ENCODE measurements at places on chromosomes 4 and X.

DNA sequence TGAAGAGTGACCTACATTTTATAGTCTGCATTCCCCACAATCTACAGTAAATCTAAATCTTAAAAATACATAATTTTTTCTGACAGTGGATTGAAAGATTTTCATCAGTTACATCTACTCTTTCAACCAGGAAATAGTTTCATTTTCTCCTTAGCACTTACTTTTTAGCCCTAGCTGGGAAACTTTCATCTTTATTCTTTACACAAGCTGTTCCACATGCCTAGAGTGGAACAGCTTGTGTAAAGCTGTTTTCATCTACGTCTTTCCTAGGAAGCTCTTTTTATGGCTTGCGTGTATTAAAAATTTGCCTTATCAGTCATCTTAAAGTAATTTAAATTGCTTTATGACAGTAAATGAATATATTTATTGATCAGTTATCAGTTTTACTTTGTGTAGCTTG lies 40.5 kb downstream of the RBPJ start:
- DNase-seq = no peak

GRCh38 chrX:153879741-153880439 lies 6.1 kb downstream of the L1CAM start:
- no peak for DNase-seq

DNA sequence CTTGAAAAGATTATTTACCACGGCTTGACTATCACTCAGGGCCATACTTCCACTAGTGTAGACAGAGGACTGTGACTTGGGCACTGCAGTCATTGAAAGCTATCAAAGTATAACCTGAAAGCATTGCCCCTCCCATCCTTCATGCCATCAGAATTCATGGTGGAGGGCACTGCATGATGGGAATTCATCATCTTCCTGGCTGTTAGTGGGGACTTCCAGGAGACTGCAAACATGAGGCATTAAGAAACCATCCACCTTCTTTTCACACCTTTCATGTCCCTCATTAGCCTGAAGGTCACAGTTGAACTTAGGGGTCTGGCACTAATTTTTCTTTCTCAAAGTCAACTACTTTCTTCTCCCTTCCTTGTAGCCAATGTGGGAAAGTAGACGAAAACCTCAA lies 25.8 kb downstream of the VSIG4 start:
- no peak for DNase-seq

GRCh38 chr4:27861381-27861787 lies 1000.7 kb downstream of the STIM2 start:
- DNase-seq = no peak

DNA sequence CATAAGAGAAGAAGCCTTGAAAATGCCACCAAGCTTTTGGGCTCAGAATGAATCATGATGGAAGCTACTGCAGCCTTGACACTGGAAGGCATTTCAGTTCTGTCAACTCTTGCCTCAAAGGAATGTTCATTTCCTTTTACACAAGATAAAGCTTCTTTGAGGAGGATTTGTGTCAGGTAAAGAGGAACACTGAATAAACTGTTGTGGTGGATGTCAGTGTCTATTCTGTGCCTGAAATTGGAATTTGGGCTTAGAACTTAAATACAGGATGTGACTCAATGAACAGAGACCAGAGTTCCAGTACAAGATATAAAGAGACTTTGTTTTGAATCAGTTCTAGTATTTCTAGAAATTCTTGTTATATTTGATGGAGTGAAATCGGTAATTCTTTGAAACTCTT lies 313.2 kb downstream of the PACRGL start:
- DNase-seq = no peak

DNA sequence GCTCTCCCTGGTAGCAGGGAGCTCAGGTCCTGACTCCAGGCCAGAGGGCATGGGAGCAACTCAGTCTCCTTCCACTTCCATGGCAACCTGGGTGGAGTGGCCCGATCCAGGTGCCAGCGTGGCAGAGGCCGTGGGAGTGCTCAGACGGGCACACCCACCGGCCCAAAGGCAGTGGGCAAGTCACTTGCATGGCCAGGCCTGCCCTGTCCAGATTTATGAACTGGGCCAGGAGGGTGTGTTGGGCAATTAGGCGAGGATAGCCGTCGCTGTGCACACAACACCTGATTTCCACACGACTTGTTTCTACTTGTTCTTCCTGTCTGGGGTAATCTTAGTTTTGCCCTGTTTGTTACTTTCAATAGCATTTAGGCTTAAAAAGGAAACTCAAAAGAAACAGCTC lies 55.5 kb upstream of the NYX start:
- no peak for DNase-seq

- no peak for DNase-seq
Observed at GRCh38 chrX:133630362-133630761, 215.1 kb upstream of the GPC4 start.

- DNase-seq = no peak
Observed at GRCh38 chr4:184100297-184100885, 117.3 kb downstream of the ENPP6 start.

- DNase-seq = no peak
Observed at GRCh38 chr4:3413675-3414420, 27.9 kb upstream of the HGFAC start.

DNA sequence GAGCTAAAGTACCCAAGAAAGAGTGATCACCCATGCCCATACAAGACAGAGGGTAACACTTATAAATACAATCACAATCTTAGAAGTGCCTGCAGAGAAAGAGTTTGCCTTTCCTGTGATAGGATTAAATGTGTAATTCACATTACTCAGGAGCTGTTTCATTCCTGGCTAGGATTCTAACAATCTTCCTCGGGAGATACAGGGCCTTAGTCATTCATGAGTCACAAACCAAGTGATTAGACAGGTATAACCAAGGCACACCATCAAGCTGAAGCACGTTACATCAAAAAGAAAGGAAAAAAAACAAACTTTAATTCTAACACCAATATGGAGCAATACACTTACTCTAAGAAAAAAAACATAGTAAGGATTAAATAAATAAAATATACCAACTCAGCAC lies 14.9 kb downstream of the ABCG2 start:
- DNase-seq = no peak

DNA sequence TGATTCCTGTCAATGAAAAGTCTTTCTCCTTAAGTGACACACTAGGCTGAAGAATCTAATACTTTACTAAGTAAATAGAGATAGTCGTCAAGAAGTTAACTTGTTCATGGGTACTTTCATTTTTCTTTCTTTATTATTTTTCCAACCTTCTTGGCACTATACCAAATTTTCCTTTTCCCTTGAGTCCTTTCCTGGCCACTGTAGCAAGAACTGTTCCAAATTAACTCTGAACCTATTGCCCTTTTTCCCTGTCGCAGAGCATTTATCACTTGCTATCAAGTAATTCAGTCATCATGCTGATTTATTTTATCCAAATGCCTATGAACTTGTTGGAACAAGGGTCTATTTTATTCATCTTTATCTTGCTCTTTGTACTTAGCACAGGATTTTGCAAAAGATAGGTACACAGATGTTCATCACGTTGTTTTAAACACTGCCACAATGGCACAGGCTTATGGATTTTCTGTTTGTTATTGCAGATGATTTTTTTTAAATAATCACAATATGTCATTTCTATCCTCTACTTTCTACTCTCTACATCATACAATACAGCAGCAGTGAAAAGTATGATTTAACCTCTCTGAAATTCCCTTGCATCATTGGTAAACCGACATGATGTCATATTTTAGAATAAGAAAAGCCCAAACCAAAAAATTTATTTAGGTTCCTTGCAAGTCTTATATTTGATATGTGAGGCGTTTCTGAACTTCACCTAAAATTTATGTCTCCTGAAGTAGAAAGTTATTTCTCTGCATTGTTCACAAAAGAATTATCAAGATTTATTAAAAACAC lies 2352.3 kb downstream of the PCDH7 start:
- no peak for DNase-seq

DNA sequence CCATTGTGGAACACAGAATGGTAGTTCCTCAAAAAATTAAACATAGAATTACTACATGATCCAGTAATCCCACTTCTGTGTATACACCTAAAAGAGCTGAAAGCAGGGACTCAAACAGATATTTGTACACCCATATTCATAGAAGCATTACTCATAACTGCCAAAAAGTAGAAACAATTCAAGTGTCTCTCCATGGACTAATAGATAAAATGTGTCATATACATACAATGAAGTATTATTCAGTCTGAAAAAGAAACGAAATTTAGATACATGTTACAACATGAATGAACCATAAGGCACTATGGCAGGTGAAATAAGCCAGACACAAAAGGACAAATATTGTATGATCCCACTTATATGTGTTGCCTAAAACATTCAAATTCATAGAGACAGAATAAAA lies 145.1 kb downstream of the ANTXR2 start:
- DNase-seq = no peak

GRCh38 chr4:136823020-136823419 lies 709.3 kb downstream of the PCDH18 start:
- no peak for DNase-seq

DNA sequence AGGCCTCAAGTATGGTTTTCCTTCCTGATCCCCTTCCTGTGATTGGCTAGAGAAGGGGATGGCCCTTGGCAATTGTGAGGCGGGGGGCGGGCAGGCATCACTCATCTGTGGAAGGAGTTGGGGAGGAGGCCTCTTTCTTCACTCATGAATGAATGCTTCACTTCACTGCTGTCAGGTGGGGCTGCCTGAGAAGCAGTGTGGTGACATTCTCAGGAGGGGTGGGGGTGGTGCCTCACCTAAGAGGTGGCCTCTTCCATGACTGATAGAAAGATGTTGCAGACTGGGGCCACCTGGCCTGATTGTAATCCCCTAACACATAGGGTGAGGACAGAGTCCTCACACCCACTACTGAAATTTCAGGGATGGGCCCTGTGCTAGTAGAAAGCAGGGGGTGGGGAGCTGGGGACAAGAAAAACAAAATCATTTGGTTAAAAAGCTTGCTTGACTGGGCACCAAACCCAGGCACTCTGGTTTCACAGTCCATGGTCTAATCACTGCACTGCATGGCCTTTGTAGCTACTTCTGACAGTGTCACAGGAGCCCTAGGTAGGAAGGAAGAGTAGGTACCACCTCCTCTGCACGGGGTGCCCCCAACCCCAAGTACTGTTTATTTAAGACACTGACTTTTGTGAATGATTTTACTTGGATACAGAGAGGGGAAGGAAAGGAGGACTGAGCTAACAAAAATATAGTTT lies 5.6 kb upstream of the HOPX start:
- no peak for DNase-seq

- DNase-seq = no peak
Observed at GRCh38 chr4:95835672-95836071, 4.2 kb upstream of the PDHA2 start.

DNA sequence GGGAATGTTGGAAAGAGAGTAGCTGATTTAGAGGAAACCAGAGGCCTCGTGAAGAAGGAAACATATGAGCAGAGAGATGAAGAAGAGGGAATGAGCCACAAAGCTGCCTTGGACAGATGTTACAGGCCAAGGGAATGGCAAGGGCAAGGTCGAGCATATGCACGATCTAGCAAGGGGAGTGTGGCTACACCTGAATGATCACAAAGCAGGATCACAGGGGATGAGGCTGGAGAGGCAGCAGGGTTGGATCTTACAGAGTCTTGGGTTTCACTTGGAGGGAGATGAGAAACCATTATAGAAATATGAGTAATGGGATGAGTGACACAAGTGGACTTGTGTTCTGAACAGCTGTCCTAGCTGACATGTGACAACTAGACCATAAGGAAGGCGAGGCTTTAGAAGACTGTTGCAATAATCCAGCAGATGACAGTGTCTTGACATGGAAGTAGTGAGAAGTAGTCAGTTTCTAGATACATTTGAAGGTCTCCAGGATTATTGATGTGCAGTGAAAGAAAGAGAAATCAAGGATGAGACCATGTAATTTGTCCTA lies 58.7 kb downstream of the RASGEF1B start:
- DNase-seq = no peak

DNA sequence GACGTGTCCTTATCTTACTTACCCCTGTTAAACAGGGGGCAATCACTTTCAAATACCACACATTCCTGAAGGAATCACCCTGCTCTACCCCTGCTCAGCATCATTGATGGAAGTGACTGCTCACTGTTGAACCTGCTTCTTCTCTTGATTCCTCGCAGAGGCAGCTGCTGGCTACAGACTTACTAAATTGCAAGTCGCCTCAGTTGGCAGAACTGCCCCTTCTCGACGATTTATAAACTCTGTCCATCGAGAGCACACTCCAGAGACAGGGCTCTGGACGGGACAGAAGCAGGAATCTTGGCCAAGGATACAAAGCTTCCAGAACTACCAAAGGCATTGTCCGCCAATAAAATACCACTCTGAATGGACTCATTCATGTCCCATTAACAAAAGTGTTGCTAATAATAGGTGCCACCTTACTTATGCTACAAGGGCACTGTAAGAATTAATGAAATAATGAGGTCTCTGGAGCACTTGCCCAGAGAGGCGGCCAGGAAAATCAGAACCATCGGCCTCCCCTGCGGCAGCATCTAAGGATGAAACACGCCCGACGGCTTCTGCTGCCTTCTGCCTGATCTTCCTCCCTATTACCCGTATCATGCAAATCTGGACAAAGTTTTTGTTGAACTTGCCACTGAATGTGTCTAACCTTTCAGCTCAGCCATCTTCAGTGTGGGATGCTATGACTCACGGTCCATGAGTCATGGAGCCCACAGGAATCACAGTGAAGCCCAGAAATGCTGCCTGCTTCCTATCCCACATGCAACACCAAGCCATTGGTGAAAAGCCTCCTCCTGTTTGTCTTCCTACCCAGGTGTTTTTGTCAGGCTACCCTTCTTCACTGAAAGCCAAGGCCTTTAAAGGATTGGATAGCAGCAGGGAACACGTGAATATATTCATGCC lies 164.9 kb downstream of the MAML3 start:
- no peak for DNase-seq

GRCh38 chr4:101419336-101420135 lies 72.2 kb upstream of the PPP3CA start:
- no peak for DNase-seq

DNA sequence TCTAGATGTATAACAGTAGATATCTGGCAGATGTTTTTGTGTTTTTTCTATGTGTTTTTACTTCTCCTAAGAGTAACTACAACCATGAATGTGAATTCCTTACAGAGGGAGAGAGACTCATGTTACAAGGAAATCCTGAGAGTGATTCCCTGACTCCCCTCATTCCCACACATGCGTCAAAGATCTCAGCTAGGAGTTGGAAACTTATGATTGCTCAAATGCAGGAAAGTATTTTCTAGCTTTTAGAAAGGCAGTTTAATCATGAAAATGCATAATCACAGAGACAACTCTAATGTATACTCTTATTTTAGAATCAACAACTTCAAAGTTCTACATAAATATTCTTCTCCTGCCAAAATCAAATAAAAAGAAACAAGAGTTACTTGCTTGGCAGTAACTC lies 121.8 kb downstream of the PDE5A start:
- no peak for DNase-seq

- DNase-seq = no peak
Observed at GRCh38 chrX:39020051-39020669, 218.9 kb downstream of the MID1IP1 start.

GRCh38 chrX:31178769-31179125 lies 106.9 kb upstream of the FTHL17 start:
- DNase-seq = no peak

- DNase-seq = no peak
Observed at GRCh38 chrX:151323054-151323453, 74.0 kb upstream of the VMA21 start.

- no peak for DNase-seq
Observed at GRCh38 chrX:109873983-109874382, 128.9 kb upstream of the TMEM164 start.

DNA sequence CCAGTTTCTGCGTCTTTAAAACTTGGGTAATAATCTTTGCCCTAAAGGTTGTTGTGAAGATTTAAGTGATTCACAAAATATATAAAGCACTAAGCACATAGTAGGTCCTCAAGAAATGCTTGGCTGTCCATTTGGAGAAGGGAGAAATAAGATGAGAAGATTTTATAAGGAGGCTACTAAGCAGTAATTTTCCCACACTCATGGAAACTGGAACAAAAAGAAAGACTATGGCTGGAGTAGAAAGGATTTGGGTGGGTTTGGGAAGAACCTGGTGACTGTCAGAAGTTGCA lies 47.0 kb downstream of the PRPS1 start:
- DNase-seq = no peak
